ENCODE measurements at places on chromosomes 5 and 9. TPM values are rescaled to one million over a fixed set of nuclear protein-coding genes. Genes with fewer than 3 reads are reported as not detected.

LRRTM2 gene
- 2.6 TPM for total RNA-seq

SLC46A2 gene
- total RNA-seq, result not detected

DBN1 gene
- 183 TPM for total RNA-seq

PCSK5 gene
- total RNA-seq, result 10.1 TPM

LCN9 gene
- total RNA-seq, result not detected

FAM153A gene
- total RNA-seq, result 0.66 TPM

GFI1B gene
- not detected for total RNA-seq

UQCRQ gene
- total RNA-seq, result 130 TPM

SPTLC1 gene
- 147 TPM for total RNA-seq

PCDHGA3 gene
- total RNA-seq, result 2.6 TPM

IGFBPL1 gene
- not detected for total RNA-seq

CARTPT gene
- total RNA-seq, result not detected

YTHDC2 gene
- total RNA-seq, result 22.2 TPM

HRH2 gene
- total RNA-seq, result not detected

ASTN2 gene
- total RNA-seq, result 8.9 TPM

TAF11L5 gene
- not detected for total RNA-seq

DMXL1 gene
- 50.9 TPM for total RNA-seq

PCDHGB4 gene
- total RNA-seq, result 21.5 TPM

EQTN gene
- total RNA-seq, result not detected

FGD3 gene
- not detected for total RNA-seq

ERCC6L2 gene
- total RNA-seq, result 70.0 TPM

JAK2 gene
- 15.4 TPM for total RNA-seq

ARL14EPL gene
- total RNA-seq, result not detected

CDH9 gene
- not detected for total RNA-seq

NR2F1-AS1 gene
- 31.4 TPM for total RNA-seq

DAB2IP gene
- 22.2 TPM for total RNA-seq

RBM22 gene
- 24.1 TPM for total RNA-seq

CLIC3 gene
- 5.8 TPM for total RNA-seq

SLC6A19 gene
- not detected for total RNA-seq

NDFIP1 gene
- total RNA-seq, result 107 TPM

SLC25A2 gene
- total RNA-seq, result 1.0 TPM
